ENCODE measurements at places on chromosomes 7 and 10.

DNA sequence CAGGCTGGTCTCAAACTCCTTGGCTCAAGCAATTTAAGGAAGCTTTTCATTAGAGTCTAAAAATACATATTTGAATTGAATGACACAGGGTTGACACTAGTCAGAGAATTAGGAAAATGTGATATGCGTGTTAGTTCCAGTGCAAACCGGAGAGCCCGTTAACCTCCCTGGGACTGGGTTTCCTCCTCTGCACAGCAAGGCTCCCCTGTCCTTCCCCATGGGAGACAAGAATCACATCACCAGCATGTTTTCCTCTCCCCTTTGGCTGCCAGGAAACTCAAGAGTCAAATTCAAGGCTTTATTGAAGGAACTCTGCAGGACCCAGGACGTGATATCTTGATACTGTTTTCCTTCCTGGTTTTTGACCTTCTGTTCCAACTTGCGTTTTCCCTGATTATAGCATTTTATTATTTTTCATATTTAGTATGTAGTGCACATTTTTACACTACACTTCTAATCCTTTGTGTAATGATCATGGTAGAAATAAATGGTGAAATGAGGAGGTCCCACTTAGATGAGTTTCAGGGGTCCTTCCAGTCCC lies 24.9 kb downstream of the GSTO2 start:
- no peak for DNase-seq

- no peak for DNase-seq
Observed at GRCh38 chr7:36784991-36785940, 61.0 kb upstream of the AOAH start.

DNA sequence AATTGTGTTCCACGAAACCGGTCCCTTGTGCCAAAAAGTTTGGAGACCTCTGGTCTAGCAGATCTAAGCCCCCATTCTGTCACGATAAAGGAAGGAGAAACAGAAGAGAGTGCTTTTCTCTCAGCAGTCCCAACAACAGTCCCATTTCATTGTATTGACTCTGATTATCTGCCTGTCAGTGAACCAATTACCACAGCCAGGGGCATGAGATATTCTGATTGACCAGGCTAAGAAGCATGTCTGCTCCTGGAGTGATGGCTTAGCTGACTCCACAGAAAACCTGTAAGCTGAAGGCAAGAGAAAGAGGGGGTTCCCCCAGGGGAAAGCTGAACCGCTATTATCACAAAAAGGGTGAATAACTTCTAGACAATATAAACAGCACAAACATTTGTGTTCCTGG lies 765.4 kb downstream of the SORCS1 start:
- DNase-seq = no peak

- DNase-seq = no peak
Observed at GRCh38 chr10:133377818-133378250, 1.2 kb upstream of the PAOX start.

GRCh38 chr7:3426064-3426463 lies 125.0 kb downstream of the SDK1 start:
- DNase-seq = no peak

- no peak for DNase-seq
Observed at GRCh38 chr10:17847585-17848296, 38.6 kb downstream of the MRC1 start.

- DNase-seq = no peak
Observed at GRCh38 chr7:24842449-24843241, 85.4 kb upstream of the GSDME start.

DNA sequence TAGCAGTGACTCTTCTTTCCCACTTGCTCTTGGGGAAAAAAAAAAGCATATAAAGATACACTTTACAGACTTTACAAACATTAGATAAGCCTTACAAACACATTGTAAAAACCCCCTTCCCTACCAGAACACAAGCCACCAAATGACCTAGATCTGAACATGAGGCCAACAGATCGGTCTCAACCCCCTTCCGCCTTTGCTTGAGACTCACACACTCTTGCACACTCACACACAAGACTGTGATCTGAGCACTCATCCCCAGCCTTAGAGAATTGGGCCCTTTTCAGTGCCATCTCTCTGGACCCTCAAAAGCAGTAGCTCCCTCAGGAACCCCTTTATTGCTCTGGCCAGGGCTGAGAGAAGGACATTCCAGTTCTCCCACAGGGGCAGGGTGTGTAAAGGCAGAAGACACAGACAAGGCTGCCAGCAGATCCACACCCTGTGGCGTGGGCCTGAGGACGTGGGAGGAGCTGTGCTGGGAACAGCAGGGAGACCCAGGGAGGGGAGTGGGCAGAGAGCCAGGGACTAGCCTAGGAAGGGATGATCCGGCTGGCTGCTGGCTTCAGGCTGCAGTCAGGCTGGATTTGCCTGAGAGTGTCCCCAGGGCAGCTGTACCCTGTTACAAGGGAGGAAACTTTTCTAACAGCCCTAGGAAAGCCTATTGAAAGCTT lies 206.7 kb downstream of the KIAA1217 start:
- no peak for DNase-seq

GRCh38 chr7:100167912-100168323 lies 499 bp downstream of the GAL3ST4 start:
- no peak for DNase-seq

- no peak for DNase-seq
Observed at GRCh38 chr10:132182591-132182990, 4.2 kb upstream of the DPYSL4 start.

DNA sequence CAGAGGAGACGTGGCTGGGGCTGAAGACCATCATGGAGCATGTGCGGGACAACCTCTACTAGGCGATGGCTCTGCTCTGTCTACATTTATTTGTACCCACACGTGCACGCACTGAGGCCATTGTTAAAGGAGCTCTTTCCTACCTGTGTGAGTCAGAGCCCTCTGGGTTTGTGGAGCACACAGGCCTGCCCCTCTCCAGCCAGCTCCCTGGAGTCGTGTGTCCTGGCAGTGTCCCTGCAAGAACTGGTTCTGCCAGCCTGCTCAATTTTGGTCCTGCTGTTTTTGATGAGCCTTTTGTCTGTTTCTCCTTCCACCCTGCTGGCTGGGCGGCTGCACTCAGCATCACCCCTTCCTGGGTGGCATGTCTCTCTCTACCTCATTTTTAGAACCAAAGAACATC lies 22.0 kb upstream of the CPA5 start:
- no peak for DNase-seq

GRCh38 chr7:7908622-7909145 lies 59.9 kb upstream of the GLCCI1 start:
- no peak for DNase-seq

DNA sequence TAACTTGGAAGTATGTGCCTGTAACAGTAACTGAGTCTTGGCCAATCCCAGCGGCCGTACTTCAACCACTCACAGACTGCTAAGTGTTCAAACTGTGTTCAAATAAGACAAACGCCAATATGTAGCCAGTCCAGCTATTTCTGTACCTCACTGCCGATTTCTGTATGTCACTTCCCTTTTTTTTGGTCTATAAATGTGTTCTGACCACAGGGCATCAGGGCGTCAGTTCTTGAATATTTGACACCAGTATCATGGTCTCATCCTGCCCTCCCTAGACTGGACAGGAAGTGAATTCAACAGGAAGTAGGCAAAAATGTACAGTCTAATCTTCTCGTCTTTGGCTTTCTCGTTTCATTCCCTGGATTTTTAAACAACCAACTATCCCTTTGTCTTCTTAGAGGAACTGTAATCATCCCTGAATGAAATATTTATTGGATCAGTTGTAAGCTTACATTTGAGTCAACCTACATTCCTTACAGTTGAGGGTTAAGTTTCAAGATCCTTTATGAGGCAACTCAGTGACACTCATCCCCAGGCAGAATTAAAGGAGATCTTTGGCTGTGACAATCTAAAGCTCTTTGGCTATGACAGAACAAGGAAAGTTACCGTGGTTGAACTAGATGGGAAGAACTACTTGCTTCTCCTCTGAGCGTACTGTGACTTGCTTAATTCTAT lies 232.7 kb downstream of the NSUN6 start:
- DNase-seq = no peak

DNA sequence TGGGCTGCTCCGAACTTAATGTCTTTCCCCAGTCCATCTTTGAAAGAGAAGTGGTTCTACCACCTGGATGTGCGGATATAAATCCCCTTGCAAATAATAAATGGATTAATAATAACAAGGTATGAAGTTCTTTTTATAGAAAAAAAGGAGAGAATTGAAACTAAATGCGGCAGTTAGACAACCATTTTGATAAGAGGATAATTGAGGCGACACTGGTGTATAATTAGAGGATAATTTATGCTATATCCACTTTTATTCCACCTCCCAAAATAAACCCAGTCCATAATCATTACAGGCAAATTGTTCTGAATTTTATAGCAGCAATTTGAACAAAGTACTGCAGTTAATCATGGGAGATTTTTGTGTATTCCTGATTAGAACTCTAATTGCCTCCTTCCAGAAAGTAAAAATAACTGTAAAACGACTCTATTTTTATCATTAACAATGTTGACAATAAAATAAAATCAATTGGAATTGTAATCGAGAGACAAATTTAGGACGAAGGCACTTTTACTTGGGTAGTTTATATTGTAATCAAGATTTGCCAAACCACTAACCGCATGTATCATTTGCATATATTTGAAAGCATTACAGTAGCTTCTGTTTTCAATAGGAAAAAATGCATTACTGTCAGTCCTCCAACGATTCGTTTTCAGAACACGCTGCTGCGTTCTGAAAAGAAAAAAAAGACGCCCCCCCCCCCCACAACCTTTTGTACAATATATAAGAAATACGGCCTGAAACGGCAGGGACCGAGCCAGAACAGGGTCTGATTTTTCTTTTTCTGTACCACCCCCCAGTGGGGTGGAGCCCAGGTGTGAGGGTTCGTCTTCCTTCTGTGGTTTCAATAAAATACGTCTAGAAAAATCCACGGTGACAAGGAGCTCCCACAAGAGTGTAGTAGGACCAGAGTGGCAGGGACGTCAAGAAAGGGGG lies 838 bp upstream of the DLX6 start:
- DNase-seq = no peak

DNA sequence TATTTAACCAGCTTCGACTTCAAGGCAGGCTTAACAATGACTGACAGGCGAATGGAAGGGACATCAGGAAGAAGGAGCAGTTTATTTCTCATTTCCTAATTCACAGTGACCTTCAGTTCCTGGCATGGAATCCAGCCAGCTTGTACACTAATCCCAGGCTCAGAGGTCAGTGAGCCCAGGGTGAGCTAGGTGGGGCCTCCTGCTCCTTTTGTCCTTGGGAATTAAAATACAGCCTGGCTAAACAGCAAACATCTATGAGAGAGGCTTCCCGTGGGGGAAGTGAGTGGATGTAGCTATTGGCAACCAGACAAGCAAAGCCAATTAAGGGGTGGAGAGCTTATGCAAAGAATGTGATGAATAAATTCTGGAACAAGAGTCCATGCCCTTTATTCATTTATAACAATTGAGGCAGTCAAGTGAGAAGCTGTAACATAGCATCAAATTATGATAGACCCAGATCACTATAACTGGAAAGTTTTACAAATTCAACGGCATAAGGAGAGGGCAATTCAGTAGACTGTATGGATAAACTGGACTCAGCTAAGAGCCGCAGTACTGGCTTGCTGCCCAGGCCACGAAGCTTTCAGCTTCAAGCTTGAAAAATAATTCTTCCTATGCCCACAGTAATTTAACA lies 57.1 kb downstream of the STK17A start:
- DNase-seq = no peak

GRCh38 chr10:70908406-70909296 lies 20.3 kb upstream of the PCBD1 start:
- DNase-seq = no peak

DNA sequence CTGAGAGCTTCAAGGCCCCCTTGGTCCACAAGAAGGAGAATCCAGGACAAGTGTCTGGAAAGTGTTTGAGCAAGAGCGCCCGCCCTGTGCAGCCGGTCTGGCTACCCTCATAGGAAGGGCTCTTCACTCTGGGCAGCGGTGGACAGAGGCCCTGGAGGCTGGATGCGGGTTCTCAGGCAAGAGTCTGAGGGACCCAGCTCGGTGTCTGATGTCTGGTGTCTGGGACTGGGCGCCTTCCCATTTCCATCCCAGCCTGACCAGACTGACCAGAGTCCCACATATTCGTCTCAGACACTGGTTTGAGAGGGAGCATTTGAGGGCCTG lies 59.8 kb downstream of the HK1 start:
- DNase-seq = no peak

- DNase-seq = no peak
Observed at GRCh38 chr10:131088619-131089018, 222.9 kb downstream of the TCERG1L start.

- DNase-seq = no peak
Observed at GRCh38 chr10:105210546-105210945, 569.5 kb downstream of the SORCS3 start.

GRCh38 chr10:102645741-102646609 lies 1.7 kb downstream of the TRIM8 start:
- no peak for DNase-seq

DNA sequence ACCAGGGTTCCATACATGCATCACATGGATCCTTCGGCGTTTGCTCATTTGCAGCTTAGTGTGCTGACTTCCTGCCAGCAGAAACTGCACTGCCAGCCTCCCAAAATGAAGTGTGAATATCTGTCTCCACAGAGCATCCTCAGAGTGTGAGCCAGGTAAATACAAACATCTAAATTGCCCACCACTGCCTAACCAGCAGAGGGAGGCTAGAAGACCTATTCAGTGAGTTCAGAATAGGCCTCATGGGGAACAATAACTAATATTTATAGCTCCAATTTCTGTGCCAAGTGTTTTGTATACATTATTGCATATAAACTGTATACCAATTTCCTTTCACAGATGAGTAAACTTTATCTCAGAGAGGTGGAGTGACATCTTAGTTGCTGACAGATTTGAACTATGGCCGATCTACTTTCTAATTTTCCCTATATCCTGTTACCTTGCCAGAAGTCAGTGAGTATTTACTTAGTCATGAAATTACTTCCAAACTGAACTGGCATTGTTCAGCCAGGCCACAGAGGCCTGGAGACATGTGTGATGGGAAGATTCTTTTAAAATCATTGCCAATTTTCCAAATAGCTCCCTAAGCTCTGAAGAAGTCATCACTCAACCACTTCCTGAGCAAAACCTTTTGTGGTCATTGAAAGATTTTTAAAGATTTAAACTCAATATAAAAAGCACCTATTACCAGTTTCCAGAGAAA lies 926.5 kb upstream of the GHITM start:
- no peak for DNase-seq

GRCh38 chr7:75881436-75882095 lies 2.7 kb downstream of the RHBDD2 start:
- no peak for DNase-seq

Measured in neural crest cell (in vitro differentiated cells).